Activated naive CD4-positive, alpha-beta T cell treated with anti-CD3 and anti-CD28 coated beads for 36 hours (primary cell): ENCODE measurements at places on chromosomes 6 and 20.
A peak's percentile ranks its signal among the peaks of the same experiment; 100 is the strongest.

DNA sequence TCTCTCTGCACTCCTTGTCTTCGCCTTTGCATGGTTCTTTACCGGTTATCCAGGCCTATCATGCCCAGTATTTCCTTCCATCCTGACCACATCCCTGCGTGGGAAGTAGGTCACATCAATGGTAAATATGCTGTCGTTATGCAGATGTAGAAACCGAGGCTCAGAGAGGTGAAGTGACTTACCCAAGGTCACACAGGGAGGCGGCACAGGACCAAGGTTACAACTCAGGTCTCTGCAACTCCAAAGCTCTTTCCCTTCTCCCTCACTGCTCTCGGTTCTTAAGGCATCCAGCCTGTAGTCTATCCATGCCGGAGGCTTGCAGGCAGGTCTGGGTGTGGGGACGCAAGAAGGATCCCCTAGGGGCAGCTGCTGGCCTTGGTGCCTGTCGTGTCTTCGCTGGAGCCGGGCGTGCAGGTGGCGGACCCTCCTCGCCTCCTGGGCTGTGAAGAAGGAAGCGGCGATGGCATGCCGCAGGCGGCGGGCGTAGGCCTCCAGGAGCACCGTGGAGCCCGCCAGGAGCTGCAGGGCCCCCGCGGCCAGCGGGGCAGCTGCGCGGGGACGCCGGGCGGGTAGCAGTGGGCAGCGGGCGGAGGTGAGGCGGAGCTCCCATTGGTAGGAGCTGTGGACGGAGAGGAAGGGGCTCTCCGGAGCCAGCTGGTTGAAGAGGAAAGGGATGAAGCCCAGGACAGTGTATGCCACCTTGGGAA, 9.1 kb downstream of the OCSTAMP start:
- no peak for DNase-seq

- no peak for DNase-seq
These were observed 638 bp upstream of the MYL9 start for GRCh38 chr20:36540551-36541211.

DNA sequence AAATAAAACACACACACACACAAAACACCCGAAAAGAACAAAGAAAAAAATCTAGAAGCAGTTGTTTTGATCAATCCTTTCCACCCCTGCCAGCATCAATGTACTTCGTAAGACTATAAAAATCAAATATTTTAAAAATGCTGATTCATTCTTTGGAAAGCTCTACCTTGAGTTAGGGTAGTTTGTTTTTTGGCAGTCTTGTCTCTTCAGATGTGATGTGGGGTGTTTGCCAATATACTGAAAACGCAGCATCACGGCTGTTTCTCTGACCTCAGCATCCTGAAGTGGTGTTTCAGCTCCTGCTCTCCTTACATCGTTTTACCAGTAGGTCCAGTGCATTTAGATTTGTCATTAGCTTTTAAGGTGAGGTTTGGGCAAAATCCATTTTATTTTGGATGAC, 526.0 kb downstream of the UTRN start:
- DNase-seq: no peak

DNA sequence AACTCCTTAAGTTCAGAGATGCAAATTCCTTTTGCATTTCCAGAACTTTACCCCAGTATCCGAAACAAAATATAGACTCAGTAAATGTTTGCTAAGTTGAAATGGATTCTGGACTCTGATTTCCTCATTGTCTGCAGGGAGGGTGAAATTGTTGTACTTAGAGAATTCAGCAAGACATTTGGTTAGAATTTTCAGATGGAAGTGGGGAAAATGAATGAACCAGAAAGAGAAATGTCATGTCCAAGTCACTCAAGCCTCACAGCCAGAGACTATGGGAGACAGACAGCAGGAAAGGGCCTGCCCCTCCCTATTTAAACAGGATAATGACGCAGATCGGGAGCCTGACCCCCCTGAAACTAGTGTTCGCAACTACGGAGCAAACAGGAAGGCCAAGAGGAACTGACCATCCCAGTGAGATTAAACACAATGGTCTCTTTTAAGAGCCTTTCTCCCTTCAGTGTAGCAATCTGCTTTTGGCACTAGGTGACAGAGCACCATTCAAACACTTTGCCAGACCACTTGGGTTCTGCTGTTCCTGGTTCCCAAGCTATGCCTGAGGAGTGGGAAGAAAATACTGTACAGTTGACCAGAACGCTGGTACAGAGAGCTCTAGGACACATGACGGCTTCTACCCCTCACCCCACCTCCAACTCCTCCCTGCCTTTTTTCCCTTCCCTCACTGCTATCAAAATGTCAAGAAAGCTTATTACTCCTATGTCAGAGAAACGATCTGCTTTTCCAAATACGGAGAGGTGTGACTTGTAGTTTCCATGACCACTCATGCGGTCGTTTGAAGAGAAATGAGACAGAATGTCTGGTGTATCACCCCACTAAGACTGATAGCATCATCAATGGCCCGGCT, 13.7 kb downstream of the NEDD9 start:
- DNase-seq: peak; percentile 35

GRCh38 chr6:45552536-45552935, 174.8 kb upstream of the SUPT3H start:
- no peak for DNase-seq

DNA sequence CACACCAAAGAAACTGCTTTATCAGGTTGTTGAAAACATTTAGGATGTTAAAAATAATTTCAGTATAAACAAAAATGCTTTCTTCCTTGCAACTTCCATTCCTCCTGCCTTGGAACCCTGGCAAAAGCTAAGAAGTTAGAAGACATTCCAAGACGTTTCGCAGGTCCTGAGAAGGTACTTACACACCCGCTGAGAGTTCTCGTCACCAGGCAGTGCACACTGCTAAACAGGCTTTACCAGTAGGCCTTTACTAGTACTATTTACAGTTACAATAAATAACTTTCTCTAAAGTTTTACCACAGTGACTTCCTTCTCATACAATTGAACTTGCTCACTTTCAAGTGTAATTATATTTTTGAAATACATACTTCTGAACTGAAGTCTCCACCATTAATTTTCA, 81.4 kb upstream of the RPS6KA2 start:
- DNase-seq: no peak

DNA sequence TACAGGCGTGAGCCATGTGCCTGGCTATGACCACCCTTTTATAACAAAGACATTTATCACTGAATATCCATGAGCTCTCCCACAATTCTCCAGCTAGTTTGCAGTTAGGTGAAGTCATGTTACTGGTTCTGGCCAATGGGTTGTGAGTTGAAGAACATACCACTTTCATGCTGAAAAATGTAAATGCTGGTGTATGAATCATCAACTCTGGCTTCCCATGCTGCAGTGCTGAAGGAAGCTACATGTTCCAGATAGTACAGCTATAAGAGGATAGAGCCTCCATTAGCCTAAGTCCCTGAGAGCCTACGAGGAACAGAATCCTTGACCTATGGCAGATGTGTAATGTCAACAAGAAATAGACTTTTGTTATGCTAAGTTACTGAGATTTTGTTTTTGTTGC, 180.4 kb downstream of the BTBD9 start:
- DNase-seq: no peak

GRCh38 chr6:105769197-105769596, 316.9 kb upstream of the PRDM1 start:
- no peak for DNase-seq

GRCh38 chr6:166751051-166751595, 124.1 kb upstream of the RPS6KA2 start:
- DNase-seq: peak; percentile 13

- DNase-seq: no peak
These were observed 2.0 kb downstream of the DOK5 start for GRCh38 chr20:54477191-54477955.

GRCh38 chr20:58759947-58760346, 67.3 kb downstream of the NPEPL1 start:
- DNase-seq: no peak

DNA sequence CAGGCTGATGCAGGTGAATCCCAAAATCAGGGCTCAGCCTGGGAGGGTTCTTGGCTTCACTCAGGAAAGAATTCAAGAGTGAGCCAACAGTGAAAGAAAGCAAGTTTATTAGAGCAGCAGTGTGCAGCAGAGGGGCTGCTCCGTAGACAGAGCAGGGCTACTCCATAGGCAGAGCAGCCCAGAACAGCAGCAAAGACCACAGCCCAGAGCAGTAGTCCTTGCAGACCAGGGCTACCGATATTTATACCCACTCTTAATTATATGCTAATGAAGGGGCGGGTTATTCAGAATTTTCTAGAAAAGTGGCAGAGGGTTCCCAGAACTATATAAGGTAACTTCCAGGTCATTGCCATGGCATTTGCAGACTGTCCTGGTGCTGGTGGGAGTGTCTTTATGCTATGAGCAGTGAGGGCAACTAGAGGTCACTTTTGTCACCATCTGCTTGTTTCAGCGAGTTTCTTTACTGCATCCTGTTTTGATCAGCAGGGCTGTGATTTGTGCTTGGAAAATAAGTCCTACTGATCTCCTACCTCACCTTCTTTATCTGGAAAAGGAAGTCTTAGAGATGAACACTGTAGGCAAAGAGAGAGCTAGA, 39.8 kb upstream of the PTPN1 start:
- DNase-seq: no peak
